ENCODE measurements at places on chromosomes 7 and 10. TPM values are rescaled to one million over a fixed set of nuclear protein-coding genes. Genes with fewer than 3 reads are reported as not detected.

Gene RBM17
- 21.0 TPM for total RNA-seq

Gene ADCYAP1R1
- total RNA-seq = not detected

- no peak for DNase-seq
Measured at GRCh38 chr10:111075577-111076185, 1.1 kb upstream of the ADRA2A start.

- peak; percentile 64 for DNase-seq
Measured at GRCh38 chr10:30456266-30456665, 22.3 kb downstream of the MAP3K8 start.

GRCh38 chr7:36288501-36288900 is 101.2 kb upstream of the ANLN start:
- DNase-seq = no peak

DNA sequence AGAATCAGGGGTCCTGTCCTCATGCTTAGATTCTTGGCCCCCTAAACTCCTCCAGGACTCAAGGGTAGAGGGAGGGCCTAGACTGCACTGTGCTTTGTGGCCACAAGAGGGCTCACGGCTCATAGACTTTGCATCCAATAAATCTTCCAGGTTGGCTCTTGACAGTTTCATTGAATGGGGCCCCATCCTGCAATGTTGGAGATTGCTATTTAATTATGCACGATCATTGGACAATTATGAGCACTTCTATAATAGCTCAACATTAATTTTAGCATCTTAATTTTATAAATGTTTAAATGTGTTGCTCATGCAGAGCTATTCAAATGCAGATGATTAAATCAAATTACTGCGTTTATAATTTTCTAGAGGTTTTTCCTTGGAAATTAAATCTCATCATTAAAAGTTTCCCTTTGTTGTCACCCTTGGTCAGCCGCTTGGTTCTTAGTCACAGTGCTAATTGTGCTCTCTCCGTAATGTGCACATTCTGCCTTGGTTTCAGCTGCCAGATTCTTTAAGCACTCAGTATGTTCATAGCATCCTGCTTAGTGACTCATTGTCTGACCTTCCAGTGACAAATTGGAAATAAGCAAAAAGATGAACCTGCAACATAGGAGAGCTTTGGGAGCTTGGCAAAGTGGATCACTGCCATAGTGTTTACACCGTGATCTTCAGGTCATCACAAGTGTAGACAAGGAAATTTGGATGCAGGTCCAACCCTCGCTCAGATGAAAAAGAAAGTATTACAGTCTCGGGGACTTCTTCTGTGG is 33.4 kb upstream of the PLPP4 start:
- DNase-seq = peak; percentile 72
